ENCODE measurements at places on chromosomes 11 and 22. TPM values are rescaled to one million over a fixed set of nuclear protein-coding genes. Genes with fewer than 3 reads are reported as not detected.

Gene OR51B4
- not detected for total RNA-seq

Gene SNX32
- total RNA-seq = 1.2 TPM

Gene KRTAP5-1
- total RNA-seq = not detected

Gene SELENOH
- 65.0 TPM for total RNA-seq

Gene OPCML
- not detected for total RNA-seq

Gene SRSF8
- total RNA-seq = 18.4 TPM

Gene IGF2
- total RNA-seq = 0.59 TPM

Gene OR52A1
- total RNA-seq = not detected

Gene GRAP2
- total RNA-seq = not detected

Gene TIMP3
- 75.3 TPM for total RNA-seq

Gene IRAG1
- total RNA-seq = 0.37 TPM

Gene OR4S2
- not detected for total RNA-seq
